WTC11 (cell line): ENCODE measurements at places on chromosomes 12 and 14.

- H3K4me1 ChIP-seq = peaks cover 9% of the 10 kb centered on the region
- no peak overlapping the region for H3K4me3 ChIP-seq
- peaks cover 5% of the 10 kb centered on the region for H3K27me3 ChIP-seq
- no peak for DNase-seq
Measured at GRCh38 chr12:127681151-127681754, 585.7 kb upstream of the TMEM132C start.

- no peak overlapping the region for H3K4me3 ChIP-seq
- peaks cover 61% of the 10 kb centered on the region for H3K36me3 ChIP-seq
- H3K27ac ChIP-seq = no peak overlapping the region
- no peak for DNase-seq
Measured at GRCh38 chr12:120721866-120722265, 3.8 kb upstream of the ACADS start.

- H3K4me3 ChIP-seq = no peak overlapping the region
- no peaks in the 10 kb centered on the region for H3K36me3 ChIP-seq
- peak overlapping the region; percentile 53; the same call in 1 of the 2 replicates for H3K27ac ChIP-seq
- H3K4me1 ChIP-seq = peaks cover 52% of the 10 kb centered on the region
Measured at GRCh38 chr12:124543590-124544310, 23.7 kb downstream of the NCOR2 start.

- peaks cover 8% of the 10 kb centered on the region for H3K4me1 ChIP-seq
- H3K27ac ChIP-seq = peak overlapping the region; percentile 35
- peaks cover 19% of the 10 kb centered on the region for H3K36me3 ChIP-seq
- peaks cover 7% of the 10 kb centered on the region; the same call in 1 of the 2 replicates for H3K27me3 ChIP-seq
- DNase-seq = peak; percentile 24
Measured at GRCh38 chr12:62466018-62466593, 520 bp upstream of the MON2 start.

DNA sequence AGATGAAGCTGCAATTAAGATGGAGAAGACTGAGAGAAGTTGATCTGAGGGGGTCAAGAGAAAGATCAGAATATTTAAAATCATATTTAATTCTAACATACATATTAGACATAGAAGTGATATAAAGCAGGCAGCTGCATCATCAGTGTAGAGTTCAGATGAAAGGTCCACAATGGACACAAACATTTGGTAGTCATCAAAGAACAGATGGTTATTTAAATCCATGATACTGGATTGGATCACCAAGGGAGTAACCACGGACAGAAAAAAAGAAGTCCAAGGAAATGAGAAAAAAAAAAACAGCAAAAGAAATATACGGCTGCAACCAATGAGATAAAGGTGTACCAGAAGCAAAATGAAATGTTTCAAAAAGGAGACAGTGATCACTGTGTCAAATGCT is 20.1 kb downstream of the NOVA1 start:
- H3K36me3 ChIP-seq = no peaks in the 10 kb centered on the region
- H3K4me3 ChIP-seq = no peak overlapping the region
- no peak for DNase-seq
- H3K27me3 ChIP-seq = no peaks in the 10 kb centered on the region

GRCh38 chr12:48442179-48442847 is 30.0 kb upstream of the ANP32D start:
- no peak overlapping the region for H3K27ac ChIP-seq
- peaks cover 7% of the 10 kb centered on the region for H3K4me1 ChIP-seq
- no peaks in the 10 kb centered on the region for H3K36me3 ChIP-seq
- no peak overlapping the region for H3K4me3 ChIP-seq
- DNase-seq = peak; percentile 16

DNA sequence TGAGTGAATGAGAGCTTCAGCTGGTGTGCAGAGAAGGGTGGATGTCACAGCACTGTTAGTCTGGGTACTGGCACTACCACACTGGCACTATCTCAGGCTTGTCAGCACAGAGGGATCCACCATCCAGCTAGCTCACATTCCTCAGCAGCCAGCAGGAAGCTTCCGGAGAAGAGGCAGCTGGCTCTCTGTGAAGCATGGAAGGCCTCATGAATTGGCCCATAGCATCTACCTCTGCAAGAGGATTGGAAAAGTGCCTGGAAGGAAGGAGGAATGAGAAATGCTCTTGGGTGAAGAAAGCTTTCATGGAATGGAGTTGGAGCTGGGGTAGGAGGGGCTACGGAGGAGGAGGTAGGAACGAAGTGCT is 9.9 kb downstream of the KRT83 start:
- no peak for DNase-seq
- peaks cover 51% of the 10 kb centered on the region for H3K27me3 ChIP-seq
- no peak overlapping the region for H3K27ac ChIP-seq
- no peaks in the 10 kb centered on the region for H3K36me3 ChIP-seq
- no peak overlapping the region for H3K4me3 ChIP-seq

DNA sequence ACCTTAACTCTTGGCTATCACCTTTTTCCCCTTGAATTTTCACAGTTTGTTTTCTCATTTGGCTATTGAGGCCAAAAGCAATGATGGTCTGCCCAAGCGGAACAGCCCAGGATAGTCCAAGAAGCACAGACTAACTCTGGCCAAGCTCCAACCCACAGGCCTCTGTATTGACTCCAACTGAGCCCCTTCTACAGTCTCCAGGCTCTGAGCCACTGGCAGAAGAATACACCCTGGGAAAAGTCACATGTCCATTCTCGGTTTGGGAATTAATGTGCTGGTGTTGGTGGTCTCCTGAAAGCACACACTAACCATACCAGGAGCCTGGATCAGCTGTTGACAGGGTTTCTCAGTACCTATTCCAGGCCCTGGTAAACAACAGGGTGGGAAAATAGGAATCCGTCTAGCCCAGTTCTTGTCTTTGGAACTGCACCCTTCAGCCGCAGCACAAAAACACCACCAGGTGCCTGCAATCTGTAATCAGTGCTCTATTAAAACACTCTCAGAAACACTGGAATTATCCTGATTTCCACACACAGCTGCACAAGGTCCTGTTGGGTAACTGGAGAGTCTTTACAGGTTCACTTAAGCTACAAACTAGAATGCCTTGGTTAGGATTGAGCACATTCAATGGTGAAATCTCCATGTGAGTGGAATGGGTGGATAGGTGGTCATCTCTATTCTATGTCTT is 63.6 kb downstream of the STXBP6 start:
- no peak for DNase-seq
- no peaks in the 10 kb centered on the region for H3K27me3 ChIP-seq
- no peak overlapping the region for H3K4me3 ChIP-seq
- H3K36me3 ChIP-seq = no peaks in the 10 kb centered on the region
- H3K27ac ChIP-seq = no peak overlapping the region
- H3K4me1 ChIP-seq = no peaks in the 10 kb centered on the region

DNA sequence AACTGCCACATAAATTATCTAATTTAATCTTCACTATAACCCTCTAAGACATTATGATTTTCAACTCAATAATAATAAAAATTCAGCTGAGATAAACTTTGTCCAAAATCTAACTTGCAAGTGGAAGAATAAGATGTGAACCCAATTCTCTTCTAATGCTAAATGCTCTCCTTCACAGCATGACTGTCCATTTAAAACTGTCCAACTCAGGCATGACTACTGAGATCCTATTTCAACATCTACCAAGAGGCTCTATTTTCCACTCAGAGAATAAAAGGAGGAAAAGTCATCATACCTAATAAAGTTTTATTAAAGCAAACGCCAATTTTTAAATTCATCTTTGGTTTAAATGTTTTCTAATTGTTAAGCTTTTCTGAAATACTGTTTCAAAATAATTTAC is 183.6 kb downstream of the MED13L start:
- H3K27ac ChIP-seq = no peak overlapping the region
- no peaks in the 10 kb centered on the region for H3K27me3 ChIP-seq
- no peaks in the 10 kb centered on the region for H3K36me3 ChIP-seq
- H3K4me3 ChIP-seq = no peak overlapping the region
- peaks cover 3% of the 10 kb centered on the region; the same call in 1 of the 2 replicates for H3K4me1 ChIP-seq
- DNase-seq = no peak
